ENCODE measurements at places on chromosomes 2 and 18.

GRCh38 chr2:70960833-70961647 is 17.4 kb upstream of the ANKRD53 start:
- no peak for ATAC-seq

DNA sequence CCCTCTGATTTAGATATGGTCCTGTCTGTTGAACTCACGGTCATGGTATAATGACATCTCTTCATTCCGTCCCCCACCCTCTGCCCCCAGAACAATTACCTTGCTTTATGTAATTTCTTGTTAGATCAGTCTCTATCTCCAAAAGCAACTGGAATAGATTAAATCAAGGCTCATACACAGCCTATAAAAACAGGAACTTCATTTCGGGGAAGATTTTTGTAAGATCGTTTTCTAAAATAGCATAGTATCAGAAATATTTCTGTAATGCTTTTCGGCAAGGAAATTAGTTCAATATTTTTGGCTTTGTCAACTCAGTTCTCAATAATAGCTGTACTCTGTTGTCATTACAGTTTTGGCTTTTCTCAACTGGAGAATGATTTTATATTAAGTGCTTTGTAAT is 157.2 kb downstream of the FMNL2 start:
- ATAC-seq, result no peak

GRCh38 chr2:96092573-96092877 is 23.8 kb downstream of the ADRA2B start:
- ATAC-seq, result no peak

- no peak for ATAC-seq
These were observed 48.1 kb upstream of the CNOT11 start for GRCh38 chr2:101204400-101205115.

GRCh38 chr18:68667121-68667520 is 47.8 kb downstream of the TMX3 start:
- no peak for ATAC-seq

- ATAC-seq, result no peak
These were observed 61.6 kb downstream of the COL6A3 start for GRCh38 chr2:237352279-237352845.

DNA sequence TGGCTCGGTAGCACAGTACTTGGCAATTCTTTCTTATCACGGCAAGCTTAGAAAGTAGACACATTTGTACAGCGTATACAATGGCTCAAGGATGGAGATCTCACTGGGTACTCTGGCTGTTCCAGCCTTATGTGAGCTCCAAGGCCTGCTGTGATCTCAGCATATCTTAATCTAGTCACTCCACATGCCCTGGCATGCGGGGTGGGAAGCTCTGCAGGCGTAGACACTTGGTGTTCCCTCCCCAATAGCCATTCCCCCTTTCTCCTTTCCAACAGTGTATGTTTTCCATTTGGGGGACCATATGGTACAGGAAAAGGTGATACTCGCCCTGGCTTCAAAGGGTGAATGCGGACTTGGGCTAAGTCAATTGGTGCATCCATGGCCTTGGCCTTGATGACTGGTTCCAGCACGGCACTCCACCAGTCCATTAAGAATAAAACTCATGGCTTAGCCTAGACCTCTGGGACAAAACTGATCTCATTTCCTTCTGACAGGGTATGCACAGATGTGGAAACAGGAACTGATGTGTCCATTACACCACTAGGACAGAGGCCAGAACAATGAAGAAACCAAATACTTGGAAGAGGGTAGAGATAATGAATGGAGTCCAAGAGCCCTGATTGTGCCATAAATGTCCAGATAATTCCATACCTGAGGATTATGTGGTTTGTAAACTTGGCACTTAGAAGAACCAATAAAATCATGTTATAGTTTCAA is 28.4 kb downstream of the TGIF1 start:
- no peak for ATAC-seq

GRCh38 chr2:120828829-120829632 is 93.4 kb downstream of the GLI2 start:
- ATAC-seq, result no peak

DNA sequence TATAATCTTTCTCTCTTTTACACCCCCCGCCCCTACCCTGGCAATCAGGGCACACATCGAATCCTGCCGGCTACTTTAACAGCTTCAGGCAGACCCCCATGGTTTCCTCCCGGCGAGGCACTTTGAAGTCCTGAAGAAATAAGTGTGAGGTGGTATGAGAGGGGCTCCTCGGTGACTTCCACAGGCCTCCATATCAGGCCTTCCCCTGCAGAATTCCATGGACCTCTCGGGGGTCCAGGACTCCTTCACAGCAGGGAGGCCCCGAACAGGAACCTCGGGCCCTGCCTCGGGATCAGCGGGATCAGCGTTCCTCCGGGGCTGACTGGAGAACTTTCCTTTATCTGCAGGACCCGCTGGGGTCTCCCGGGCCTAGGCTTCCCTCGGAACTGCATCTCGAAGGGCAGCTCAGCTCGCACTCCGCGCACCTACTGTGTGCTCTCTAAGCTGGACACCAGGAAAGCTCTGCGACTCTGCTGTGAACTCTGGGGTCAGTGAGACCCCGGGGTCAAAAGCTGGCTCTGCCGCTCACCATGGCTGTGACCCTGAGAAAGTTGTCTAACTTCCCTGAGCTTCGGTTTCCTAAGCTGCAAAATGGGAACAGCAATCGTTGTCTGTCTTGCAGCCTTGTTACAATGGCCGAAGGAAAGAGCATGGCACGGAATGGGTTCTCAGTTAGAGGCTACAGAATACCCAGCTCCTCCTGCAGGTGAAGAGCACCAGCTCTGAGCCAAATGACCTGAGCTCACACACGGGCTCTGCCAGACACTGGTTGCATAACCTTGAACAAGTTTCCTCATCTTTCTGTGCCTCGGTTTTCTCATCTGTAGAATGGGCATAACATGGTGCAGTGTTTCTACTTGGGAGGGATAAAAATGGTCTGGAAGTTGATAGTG is 97.4 kb upstream of the ID2 start:
- no peak for ATAC-seq
